ACHN (cell line): ENCODE measurements at places on chromosomes 2 and 18.

GRCh38 chr2:233061591-233062450 is 1.7 kb downstream of the INPP5D start:
- DNase-seq, result no peak

GRCh38 chr2:58569475-58570185 is 328.5 kb upstream of the FANCL start:
- no peak for DNase-seq

DNA sequence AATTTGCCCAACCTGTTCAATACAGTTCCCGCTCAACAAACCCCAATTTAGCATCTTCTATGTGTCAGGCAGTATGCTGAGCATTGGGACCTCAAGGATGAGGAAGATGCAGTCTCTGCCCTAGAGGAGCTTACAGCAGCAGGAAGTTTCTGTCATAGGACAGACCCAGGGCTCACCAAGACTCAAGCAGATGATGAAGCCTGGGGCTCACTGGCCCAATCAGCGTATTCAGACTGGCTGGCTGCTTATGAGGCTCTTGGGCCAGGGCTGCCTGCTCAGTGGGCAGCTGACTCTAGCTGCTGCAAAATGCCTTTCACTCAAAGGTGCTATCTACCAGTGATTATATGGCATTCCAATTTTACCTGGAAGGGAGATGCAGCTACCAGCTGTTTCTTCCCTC is 2.1 kb downstream of the FAM178B start:
- DNase-seq, result no peak

GRCh38 chr2:26853751-26854150 is 5.8 kb downstream of the DPYSL5 start:
- peak; percentile 24 for DNase-seq

- DNase-seq, result peak; percentile 95
These were observed 65.7 kb downstream of the SPRED2 start for GRCh38 chr2:65366595-65367125.

- no peak for DNase-seq
These were observed 137.8 kb upstream of the GYPC start for GRCh38 chr2:126518196-126518595.

DNA sequence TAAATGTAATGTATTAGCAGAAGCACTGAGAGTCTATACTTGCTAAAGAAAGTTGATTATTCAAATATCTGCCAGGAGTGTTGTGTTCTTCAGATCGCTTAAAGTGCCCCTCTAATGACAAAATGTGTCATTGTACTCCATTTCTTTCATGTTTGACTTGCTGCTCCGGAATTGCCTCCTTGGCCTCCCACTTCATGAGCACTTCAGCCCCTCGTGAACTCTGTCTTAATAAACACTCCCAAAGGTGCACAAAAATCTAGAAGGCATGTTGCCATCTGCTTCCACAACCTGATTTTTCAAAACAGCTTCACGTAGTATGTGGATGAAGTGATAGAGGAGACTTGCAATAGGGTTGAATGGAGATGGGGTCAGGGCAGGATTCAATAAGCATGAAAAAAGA is 396.1 kb downstream of the TDRD15 start:
- no peak for DNase-seq

DNA sequence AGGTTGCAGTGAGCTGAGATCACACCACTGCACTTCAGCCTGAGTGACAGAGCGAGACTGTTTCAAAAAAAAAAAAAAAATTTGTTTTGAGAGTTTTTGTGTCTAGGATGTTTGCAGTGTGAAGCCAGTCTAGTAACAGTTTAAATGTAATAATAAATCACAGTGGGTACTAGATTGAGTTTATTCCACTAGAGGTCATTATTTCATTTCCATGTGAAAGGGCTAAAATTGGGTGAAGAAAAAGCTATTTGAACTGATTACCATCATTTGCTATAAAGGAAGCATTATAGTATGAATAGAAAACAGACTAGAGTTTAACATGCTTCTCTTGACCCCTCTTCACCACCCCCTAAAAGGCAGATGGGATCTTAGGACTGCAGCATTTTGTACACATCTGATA is 20.3 kb downstream of the SNRPD1 start:
- DNase-seq, result no peak

DNA sequence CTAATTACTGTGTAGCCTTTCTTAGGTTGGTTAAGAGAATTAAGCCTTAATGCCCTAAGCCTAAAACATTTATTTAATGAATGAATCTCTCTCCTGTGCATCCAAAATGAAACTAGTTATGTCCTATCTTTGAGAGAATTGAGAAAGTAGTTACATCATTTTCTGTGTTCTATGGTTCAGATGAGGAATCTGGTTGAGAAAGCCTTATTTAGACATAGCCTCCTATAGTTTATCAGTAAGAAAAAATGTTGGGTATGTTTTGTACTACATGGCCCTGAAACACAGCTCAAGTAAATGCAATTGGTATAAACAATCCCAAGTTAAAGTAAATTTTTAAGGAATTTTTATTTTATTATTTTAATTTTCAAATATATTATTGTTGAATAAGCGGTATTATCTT is 25.9 kb upstream of the RAMP1 start:
- DNase-seq, result no peak

- DNase-seq, result no peak
These were observed 48.1 kb downstream of the MAIP1 start for GRCh38 chr2:200003444-200003843.

GRCh38 chr18:34659579-34660517 is 50.2 kb upstream of the DTNA start:
- DNase-seq, result peak; percentile 90

- DNase-seq, result no peak
These were observed 14.8 kb downstream of the ZAP70 start for GRCh38 chr2:97728091-97728731.

GRCh38 chr2:147363181-147363580 is 481.6 kb upstream of the ACVR2A start:
- peak; percentile 22 for DNase-seq

DNA sequence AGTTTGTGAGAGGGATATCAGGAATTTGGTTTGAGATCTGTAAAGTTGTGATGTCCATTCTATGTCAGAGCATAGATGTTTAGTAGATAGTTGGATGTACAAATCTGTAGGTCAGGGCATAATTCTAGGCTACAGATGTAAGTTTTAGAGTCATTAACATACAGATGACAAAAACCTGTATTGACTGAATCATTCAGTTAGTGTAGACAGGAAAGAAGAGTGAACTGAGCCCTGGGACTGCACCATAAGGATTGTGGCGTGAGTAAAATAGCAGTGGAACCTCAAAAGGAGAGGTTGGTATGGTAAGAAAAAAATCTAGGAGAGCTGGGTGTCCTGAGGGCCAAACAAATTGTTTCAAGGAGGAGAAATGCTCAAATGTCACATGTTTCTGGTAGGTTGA is 73.1 kb upstream of the RPRM start:
- DNase-seq, result no peak

DNA sequence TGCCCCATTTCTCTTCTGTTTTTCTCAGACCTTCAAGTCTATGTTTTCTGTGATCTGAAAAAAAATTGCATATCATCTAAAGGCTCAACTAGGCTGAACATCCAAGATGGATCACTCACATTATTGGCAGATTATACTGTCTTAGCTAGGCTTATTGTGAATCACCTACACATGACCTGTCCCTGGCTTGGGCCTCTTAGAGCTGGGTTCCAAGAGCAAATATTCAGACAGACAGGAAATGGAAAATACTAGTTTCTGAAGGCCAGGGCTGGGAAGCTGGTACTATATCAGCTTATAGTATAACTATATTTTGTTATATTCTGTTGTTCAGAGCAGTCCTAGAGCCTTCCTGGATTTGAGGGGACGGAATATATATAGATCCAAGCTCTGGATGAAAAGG is 90.3 kb downstream of the PIK3C3 start:
- DNase-seq, result no peak

- no peak for DNase-seq
These were observed 5.7 kb downstream of the LRRFIP1 start for GRCh38 chr2:237633061-237633561.

GRCh38 chr2:62141142-62141740 is 54.7 kb upstream of the B3GNT2 start:
- no peak for DNase-seq

- DNase-seq, result peak; percentile 52
These were observed 22.1 kb upstream of the SERTAD2 start for GRCh38 chr2:64675860-64676259.

- no peak for DNase-seq
These were observed 124.2 kb downstream of the OLA1 start for GRCh38 chr2:174124181-174124580.

DNA sequence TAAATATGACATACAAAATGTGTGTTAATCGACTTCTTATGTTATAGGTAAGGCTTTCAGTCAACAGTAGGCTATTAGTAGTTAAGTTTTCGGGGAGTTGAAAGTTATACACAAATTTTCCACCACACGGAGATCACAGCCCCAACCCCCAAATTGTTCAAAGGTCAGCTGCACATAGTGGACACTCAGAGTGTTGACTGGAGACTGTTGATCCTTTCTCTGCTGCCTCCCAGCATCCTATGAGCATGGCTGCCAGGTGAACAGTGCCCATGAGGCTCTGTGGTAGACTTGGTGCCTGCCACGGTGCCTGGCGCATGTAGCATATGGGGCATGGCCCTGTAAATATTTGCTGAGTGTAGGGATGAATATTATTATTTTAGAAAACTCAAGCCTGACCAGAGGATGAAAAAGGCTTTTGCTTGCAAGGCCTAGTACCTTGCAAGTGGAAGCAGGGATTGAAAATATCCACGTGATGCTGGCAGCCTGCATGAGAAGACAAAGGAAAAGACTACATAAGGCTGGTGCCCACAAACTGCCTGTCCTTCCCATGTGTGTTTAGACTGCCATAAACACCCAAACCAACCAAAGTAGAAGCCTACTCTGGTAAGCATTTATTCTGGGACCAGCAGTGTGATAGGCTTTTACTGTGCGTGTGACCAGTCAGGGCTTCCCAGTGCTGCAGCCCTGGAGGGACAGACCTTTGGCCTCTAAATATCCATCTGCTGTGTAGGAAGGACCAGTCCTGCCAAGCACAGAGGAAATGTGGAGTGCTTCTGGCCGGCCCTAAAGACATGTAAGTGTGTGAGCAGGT is 226.1 kb downstream of the LDLRAD4 start:
- DNase-seq, result no peak

GRCh38 chr2:90069290-90069894 is 1377.9 kb downstream of the RPIA start:
- peak; percentile 42 for DNase-seq

GRCh38 chr2:27901234-27901633 is 10.7 kb downstream of the BABAM2 start:
- DNase-seq, result no peak

GRCh38 chr2:192016265-192016664 is 169.4 kb upstream of the CAVIN2 start:
- no peak for DNase-seq

DNA sequence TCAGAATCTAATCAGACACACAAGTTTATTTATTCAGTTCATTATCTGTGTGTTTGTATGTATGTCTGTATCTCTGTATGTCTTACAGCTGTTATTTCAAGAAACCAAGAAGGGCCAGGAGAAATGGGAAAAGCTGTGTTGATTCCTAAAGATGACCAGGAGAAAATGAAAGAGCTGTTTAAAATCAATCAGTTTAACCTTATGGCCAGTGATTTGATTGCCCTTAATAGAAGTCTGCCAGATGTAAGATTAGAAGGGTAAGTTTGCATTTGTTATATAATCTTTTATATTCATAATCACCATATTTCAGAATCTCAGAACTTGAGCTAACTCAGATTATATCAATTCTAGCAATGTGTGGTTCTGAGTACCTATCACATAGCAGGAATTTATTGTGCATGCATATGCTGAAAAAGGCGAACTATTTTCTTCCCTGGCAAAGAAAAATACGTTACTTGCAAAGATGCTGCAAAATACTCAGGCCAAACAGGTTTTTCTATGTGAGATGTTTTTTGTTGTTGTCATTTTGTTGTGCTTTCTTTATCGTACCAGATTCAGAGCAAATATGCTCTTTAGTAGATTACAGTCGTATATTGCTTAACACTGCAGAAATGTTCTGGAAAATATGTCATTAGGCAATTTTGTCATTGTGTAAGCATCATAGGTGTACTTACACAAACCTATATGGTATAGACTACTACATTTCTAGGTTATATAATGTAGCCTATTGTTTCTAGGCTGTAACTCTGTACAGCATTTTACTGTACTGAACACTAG is 268.7 kb downstream of the GALNT13 start:
- DNase-seq, result no peak

DNA sequence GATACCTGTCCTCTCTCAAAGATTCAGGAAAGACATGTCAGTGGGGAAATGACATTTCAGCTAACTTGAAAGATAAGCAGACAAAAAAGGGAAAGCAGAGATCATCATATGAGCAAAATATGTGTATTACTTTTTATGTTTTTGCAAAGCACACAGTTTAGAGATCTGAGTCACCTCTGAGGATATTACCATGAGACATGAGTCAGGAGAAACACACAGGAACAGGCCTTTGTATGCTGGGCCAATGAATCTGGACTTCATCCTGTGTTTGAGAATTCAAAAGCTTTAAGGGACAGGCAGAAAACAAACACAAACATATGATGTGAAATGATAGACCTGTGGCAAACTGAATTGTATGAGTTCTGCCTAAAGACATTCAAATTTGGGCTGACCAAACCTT is 306.0 kb upstream of the EPC2 start:
- DNase-seq, result peak; percentile 18

- no peak for DNase-seq
These were observed 34.8 kb downstream of the ATOH8 start for GRCh38 chr2:85788603-85789002.

- no peak for DNase-seq
These were observed 8.0 kb downstream of the ZNF516 start for GRCh38 chr18:76487070-76487469.

DNA sequence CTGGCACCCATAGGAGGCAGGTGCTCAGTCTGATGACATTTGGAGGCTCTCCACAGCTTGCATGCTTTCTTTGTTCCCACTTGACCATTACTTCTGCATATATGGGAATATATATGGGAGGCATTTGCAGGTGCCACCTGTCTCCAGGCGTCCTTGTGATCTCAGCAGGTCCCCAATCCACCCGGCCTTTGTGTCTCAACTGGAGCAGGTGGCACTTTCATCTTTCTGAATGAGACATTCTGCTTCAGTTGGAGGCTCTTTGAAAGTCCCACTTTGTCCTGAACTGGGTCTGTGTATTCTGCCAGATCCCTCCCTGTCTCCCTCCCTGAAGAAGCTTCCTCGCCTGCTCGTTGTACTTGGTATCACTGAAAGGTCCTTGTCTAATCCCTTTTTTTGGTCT is 318.1 kb upstream of the EPAS1 start:
- no peak for DNase-seq
